GM10248 (cell line): ENCODE measurements at places on chromosomes 13 and 19.

- DNase-seq = peak; percentile 99
These were observed 47.3 kb upstream of the SHKBP1 start for GRCh38 chr19:40529093-40529954.

- peak; percentile 90 for DNase-seq
These were observed 10.5 kb upstream of the TINCR start for GRCh38 chr19:5578097-5578846.

DNA sequence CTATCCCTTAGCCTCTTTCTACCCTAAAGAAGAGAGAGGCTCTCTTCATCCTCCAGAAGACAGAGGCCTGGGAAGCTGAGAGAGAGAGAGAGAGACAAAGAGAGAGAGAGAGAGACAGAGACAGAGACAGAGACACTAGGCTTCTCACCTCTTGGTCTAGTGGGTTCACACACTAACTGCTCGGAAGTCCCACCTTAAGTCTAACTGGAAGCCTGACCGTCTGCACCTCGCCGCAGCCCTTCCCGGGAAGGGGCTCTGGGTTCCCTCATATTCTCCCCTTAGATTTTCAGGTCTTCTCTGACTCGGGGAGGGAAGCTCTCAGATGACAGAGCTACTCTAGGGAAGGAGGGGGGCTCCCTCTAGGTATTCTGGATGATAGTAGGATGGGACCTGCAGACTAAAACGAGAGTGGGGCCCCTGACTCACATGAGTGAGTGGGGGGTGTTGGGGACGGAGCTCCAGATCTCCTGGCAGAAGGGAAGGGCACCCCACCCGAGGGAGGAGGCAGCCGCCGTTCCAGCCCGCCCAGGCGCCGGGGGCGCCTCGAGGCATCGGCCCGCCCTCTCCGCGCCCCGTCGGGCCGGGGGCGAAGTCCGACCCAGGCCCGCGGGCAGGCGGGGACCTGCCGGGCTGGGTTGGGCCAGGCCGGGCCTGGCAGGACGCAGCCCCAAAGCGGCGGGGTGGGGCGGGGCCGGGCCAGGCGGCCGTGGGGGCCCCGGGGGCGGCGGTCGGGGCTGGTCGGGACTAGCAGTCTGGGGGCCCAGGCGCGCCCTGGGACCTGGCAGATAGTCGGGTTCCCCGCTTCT lies 2.0 kb upstream of the JUNB start:
- no peak for DNase-seq

GRCh38 chr19:19098084-19098702 lies 34.4 kb downstream of the SLC25A42 start:
- DNase-seq = no peak

- no peak for DNase-seq
These were observed 16.8 kb downstream of the NFIC start for GRCh38 chr19:3383121-3383722.
